ENCODE measurements at places on chromosomes 6 and 20. TPM values are rescaled to one million over a fixed set of nuclear protein-coding genes. Genes with fewer than 3 reads are reported as not detected.

DNA sequence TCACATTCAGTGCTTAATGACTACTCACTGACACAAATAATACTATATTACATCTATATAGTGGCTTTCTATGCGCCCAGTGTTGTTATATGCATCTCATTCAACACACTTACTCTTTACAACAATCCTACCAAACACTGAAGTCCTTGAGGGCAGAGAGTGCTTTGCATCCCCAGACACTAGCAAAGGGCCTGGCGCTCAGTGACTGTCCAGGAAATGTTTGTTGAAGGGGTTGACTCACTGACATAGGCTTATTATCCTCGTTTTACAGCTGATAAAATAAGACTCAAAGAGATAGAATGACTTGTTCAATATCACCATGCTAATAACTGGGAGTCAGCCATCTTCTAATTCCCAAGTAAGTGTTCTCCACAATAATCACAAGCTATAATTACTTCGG, 163.3 kb downstream of the ARHGAP18 start:
- H3K4me1 ChIP-seq: no peaks in the 10 kb centered on the region
- DNase-seq: no peak
- H3K27ac ChIP-seq: no peak overlapping the region
- H3K4me3 ChIP-seq: no peak overlapping the region
- no peaks in the 10 kb centered on the region for H3K27me3 ChIP-seq

GRCh38 chr6:21382821-21383449, 210.6 kb upstream of the SOX4 start:
- H3K36me3 ChIP-seq: no peaks in the 10 kb centered on the region
- H3K27me3 ChIP-seq: no peaks in the 10 kb centered on the region
- H3K4me3 ChIP-seq: no peak overlapping the region
- H3K27ac ChIP-seq: no peak overlapping the region
- DNase-seq: no peak

DNA sequence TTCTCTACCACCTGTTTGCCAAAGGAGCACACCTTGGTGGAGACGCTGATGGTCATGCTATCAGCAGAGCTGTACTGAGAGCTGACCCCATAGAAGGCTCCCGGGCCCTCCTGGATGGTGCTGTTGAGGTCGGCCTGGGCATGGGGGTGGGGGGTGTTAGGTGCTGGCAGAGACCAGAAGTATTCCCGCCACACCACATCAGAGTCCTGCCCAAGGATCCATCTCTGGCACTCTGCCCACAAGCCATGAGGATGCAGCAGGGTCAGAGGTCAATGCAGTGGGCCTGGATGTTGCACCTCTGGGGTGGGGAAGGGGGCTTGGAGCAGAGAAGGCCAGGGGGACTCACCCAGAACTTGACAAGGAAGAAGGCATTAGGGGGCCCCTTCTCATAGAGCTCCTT, 7.4 kb downstream of the RPL10A start:
- H3K27ac ChIP-seq: no peak overlapping the region
- DNase-seq: no peak
- no peak overlapping the region for H3K4me3 ChIP-seq
- H3K27me3 ChIP-seq: no peaks in the 10 kb centered on the region
- H3K36me3 ChIP-seq: peaks cover 26% of the 10 kb centered on the region
- no peaks in the 10 kb centered on the region for H3K4me1 ChIP-seq

DNA sequence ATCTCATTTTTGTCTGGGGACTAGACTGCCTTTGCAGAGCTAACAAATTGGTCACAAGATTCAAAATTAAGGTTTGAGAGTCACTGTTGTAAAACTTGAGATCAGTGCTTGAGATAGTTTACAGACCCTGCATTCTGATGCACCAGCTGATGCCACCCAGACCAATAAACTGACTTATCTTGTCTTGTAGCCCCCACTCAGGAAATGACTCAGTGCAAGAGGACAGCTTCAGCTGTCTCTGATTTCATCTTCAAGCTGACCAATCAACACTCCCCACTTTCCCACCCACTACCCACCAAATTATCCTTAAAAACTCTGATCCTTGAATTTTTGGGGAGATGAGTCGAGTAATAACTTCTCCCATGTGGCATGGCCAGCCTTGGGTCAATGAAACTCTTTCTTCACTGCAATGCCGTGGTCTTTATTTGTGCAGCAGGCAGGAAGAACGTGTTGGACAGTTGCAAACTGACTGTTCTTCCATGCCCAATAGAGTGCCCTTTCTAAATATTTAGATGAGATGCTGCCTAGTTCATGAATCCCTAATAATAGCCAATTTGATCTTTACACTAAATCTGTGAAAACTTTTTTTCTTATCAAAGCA, 48.3 kb upstream of the PROKR2 start:
- no peaks in the 10 kb centered on the region for H3K27me3 ChIP-seq
- H3K27ac ChIP-seq: no peak overlapping the region
- peaks cover 11% of the 10 kb centered on the region for H3K36me3 ChIP-seq
- H3K4me1 ChIP-seq: no peaks in the 10 kb centered on the region

DNA sequence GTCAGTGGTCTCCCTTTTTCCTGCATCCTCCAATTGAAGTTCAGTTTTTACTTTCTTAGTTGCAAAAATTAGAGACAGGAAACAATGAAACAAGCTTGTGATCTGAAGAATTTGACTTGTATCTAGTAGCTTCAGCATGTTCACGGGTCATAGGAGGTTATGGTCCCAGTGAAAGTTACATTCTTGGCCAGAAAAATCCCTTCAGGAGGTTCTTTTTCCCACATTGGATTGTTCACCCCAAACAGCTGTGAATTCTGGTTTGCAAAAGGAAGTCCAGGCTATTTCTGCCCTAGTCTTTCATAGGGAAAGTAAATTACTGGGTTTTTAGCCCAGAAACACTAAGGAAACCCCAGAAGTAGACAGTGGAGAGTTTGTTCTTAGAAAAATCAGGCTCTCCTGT, 8.1 kb downstream of the ANKS1A start:
- H3K27ac ChIP-seq: no peak overlapping the region
- no peaks in the 10 kb centered on the region for H3K4me1 ChIP-seq
- H3K27me3 ChIP-seq: no peaks in the 10 kb centered on the region

- H3K36me3 ChIP-seq: no peaks in the 10 kb centered on the region
- DNase-seq: no peak
- H3K27ac ChIP-seq: no peak overlapping the region
- H3K4me1 ChIP-seq: no peaks in the 10 kb centered on the region
Measured at GRCh38 chr6:154325142-154325541, 31.5 kb downstream of the IPCEF1 start.

DNA sequence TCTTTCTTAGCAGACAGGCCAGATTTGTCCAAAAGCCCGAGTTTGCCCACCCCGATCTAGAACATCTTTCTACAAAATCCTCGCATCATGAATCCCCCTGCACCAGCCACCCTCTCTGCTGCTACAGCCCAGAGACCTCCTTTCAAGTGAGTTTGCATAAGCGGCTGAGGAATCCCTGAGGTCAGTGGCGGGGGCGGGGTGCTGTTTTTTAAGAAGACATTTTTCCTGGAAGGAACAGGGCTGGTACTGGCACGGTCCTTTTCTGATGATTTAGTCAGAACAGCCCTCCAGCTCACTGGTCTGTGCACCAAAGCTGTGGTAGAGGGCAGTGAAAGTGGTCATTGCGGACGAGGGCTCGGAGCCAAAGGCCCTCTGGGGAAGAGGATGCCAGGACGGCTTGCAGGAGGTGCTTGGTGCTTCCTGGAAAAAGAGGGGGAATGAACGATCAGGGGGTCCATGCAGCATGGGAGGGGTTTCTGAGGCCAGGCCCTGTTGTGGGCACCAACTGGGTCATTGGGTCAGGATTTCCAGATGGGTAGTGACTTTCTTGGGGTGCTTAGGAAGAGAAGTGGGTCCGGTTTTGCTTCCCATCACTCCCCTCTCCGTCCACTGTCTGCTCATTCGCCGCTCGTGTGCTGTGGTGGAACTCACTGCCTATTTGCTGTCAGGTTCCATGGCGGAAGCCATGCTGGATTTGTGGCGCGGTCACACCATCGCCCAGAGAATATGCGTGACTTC, 50.4 kb downstream of the GNAS-AS1 start:
- H3K4me3 ChIP-seq: no peak overlapping the region
- H3K27me3 ChIP-seq: no peaks in the 10 kb centered on the region
- no peak for DNase-seq
- peaks cover 6% of the 10 kb centered on the region for H3K4me1 ChIP-seq
- H3K36me3 ChIP-seq: no peaks in the 10 kb centered on the region

CCM2L gene
- total RNA-seq: 5.2 TPM

LINC00237 gene
- total RNA-seq: 0.90 TPM

Measured in H9 (cell line).